ENCODE measurements at places on chromosomes 7 and 10.

DNA sequence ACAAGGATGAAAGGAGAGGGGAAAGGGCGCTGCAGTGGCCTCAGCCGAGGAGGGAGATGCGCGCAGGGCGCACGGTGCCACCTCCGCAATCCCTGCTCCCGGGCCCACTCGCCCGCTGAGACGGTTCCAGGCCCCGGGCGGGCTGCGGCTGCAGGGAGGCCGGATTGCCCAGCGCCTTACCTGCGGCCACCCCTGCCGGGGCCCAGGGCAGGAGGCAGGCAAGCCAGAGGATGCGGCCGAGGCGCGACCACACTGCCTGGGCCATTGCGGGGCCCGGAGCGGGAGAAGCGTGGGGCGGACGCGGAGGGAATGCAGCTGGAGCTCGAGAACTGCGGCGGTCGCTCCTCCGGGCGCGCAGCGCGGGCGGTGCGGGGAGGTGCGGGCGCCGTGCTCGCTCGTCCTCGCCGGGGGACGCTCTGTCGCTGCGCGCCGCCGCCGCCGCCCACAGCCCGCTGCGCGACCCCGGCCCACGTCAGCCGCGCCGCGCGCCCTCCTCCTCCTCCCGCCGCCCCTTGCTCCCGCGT is at the start of gene TMEM130:
Gene TMEM130, minus strand, starts transcription at position 418 of the 524 bp plus-strand sequence. Its CDS starts 153 bp downstream, at position 265.
- no peak for DNase-seq

- no peak for DNase-seq
Measured at GRCh38 chr7:41199136-41199535, 503.8 kb downstream of the INHBA start.

GRCh38 chr7:131370523-131370968 is 42.9 kb downstream of the MKLN1 start:
- no peak for DNase-seq

DNA sequence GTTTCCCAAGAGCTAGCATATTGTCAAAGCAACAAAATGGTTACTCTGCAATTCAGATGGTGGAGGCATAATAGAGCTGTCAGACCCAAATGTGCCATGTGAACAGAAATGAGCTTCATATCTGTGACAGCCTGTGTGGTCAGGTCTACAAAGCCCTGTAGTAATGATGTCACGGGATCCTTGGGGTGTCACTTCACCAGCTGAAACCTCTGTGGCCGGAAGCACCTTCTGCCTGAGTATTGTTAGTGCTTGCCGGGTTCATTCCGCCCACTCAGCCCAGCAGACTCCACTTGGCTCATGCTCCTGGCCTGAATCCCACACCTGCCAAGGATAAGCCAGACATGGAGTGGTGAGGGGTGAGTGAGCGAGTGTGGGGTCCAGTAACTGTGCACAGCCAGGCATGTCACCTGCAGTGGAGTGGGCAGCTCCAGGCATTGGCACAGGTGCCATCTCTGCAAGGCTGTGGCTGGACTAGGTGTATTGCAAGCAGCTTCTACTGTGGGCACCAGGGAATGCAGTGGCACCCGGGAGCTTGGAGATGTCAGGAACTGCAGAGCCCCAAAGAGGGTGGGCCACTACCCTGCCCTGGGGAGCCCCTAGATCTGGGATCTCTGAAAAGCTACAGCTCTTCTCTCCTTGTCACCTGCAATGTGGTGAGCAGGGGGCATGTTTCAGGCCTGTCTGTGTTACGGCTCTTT is 341.9 kb upstream of the CHRM2 start:
- DNase-seq = no peak

GRCh38 chr7:38178695-38179344 is 775 bp downstream of the STARD3NL start:
- DNase-seq = no peak

DNA sequence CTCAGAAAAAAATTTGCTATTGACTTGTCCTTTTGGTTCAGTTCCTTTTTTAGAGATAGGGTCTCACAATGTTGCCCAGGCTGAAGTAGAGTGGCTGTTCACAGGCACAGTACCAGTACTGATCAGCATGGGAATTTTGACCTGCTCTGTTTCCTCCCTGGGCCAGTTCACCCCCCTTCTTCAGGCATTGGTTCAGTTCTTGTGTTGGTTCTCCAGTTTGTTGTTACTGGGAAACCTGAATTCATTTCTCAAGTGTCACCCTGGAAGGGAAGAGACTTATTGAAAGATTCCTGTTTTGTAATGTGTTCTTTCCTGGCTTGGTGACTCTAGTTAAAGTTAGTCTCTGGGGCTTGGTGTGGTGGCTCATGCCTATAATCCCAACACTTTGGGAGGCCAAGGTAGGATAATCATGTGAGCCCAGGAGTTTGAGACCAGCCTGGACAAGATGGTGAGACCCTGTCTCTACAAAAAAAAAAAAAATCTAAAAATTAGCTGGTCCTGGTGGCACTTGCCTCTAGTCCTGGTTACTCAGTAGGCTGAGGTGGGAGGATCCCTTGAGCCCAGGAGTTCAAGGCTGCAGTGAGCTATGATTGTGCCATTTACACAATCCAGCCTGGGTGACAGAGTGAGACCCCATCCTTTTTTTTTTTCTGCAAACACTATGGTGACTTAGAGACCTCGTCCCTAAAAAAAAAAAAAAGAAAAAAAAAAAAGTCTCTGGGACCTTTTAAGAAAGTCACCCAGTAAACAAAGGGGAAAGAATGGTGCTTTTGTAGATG is 52.7 kb downstream of the CNNM2 start:
- no peak for DNase-seq

DNA sequence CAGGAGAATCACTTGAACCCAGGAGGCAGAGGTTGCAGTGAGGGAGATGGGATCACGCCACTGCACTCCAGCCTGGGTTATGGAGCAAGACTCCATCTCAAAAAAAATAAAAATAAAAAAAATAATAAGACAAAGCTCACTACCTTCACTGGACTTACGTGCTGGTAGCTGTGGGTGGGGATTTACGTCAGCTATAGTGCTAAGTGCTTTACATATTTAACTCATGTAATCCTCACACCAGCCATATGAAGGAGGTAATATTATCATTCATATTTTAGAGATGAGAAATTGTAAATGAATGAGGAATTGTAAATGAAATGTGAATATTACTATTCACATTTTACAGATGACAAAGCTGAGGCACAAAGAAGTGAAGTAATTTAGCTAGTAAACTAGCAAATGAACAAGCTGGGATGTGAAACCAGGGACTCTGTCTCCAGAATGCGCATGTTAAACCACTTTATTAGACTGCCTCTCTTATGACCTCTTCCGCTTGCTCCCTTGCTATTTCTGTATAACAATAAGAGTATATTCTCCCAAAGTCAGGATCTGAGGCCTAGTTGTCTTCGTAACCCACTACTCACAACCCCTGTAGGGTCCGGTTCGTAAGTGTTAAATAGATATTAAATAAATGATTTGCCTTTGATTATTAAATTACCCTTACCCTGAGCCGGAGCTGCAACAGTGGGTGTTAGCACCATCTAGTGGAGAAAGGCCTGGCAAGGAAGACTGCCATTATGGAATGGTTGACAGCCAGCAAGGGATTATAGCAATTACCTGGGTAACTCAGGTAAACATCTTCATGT is 70.2 kb downstream of the HTR7 start:
- no peak for DNase-seq

Data from stimulated activated CD8-positive, alpha-beta memory T cell treated with anti-CD3 and anti-CD28 coated beads, Interleukin-4, amount 100 ng/mL, for 24 hours (primary cell).